ENCODE measurements at places on chromosomes 11 and 22.

DNA sequence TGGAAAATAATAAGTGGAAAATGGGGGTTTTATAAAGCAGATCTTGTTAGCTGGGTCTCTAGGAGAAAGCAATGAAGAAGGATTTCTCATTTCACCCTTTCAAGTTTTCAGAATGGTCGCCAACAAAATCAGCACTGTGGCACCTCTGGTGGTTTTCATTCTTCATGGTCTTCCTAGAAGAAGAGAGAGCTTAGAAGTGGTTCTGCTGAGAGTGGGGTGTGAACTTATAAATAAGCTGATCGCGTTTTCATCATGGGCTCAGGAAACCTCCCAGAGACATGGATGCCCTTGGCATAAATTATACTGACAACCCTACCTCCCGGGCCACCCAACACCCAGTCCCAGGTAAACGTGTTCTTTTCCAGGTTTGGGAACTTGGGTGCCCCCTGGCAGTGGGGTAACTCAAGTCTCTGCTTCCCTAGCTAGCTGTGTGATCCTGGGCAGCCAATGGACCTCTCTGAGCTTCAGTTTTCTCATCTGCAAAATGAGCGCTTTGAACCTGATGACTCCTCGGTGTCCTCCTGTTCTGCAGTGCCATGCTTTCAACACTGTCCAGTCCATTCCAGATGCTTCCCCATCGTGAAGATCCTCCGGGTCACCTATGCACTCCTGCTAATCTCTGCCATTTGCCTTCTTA is 72.6 kb upstream of the GRAMD1B start:
- DNase-seq: no peak

GRCh38 chr11:132078264-132079076 is 708.1 kb downstream of the NTM start:
- no peak for DNase-seq

- no peak for DNase-seq
Observed at GRCh38 chr22:43514476-43515157, 102.8 kb downstream of the MPPED1 start.

DNA sequence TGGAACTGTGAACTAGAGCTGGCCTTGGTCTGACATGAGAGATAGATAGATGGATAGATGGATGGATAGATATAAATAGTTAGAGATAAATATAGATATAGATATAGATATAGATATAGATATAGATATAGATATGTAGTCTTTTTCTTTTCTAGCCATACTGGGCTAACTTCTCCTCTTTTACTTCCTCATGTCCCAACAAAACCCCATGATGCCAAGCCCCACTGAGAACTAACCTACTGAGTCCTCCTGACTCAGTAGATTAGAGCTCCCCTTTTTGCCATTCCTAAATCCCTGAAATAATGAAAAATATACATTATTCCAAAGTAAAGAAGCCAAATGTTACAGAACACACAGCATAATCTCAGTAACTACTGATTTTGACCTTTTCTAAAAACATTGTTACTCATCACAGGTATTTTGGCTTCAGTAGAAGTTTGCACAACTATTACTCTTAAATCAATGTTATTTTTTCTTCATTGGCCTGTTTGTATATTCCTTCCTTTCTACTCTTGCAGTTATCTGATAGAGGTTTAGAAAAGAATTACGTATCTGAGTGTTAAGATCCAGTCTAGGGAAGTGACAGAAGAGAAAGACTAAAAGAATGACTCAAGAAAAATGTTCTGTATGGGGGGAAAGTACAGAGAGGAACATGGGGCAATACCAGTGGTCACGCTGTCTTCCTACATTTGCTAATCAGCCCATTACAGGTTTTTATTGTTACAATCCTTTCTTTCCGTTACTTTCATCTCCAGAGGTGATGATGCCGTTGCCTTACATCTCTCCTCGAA is 6.0 kb upstream of the OR10D3 start:
- DNase-seq: no peak

All from HL-60 (cell line).